ENCODE measurements at places on chromosomes 2 and 18.

DNA sequence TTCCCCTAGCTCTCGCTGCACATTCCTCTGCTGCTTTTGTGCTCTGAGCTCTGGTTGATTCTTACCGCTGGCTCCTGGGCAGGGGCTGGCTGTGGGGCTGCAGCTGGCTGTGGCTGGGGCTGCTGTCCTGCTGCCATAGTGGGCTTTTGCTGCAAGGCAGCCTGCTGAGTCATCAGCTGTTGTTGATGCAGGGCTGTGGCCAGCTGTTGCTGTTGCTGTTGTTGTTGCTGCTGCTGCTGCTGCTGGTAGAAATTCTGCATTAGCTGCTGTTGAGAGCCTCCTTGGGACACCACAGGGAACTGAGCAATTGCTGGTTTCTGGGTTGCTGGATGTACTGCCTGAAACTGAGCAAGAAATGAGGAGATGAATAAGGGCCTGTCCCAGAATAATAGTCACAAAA lies 77.2 kb upstream of the NFU1 start:
- DNase-seq, result no peak

DNA sequence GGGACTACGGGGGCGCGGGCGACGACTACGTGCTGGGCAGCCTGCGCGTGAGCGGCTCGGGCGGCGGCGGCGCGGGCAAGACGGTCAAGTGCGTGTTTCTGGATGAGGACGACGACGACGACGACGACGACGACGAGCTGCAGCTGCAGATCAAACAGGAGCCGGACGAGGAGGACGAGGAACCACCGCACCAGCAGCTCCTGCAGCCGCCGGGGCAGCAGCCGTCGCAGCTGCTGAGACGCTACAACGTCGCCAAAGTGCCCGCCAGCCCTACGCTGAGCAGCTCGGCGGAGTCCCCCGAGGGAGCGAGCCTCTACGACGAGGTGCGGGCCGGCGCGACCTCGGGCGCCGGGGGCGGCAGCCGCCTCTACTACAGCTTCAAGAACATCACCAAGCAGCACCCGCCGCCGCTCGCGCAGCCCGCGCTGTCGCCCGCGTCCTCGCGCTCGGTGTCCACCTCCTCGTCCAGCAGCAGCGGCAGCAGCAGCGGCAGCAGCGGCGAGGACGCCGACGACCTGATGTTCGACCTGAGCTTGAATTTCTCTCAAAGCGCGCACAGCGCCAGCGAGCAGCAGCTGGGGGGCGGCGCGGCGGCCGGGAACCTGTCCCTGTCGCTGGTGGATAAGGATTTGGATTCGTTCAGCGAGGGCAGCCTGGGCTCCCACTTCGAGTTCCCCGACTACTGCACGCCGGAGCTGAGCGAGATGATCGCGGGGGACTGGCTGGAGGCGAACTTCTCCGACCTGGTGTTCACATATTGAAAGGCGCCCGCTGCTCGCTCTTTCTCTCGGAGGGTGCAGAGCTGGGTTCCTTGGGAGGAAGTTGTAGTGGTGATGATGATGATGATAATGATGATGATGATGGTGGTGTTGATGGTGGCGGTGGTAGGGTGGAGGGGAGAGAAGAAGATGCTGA lies 1.4 kb downstream of the SOX11 start:
- peak; percentile 75 for DNase-seq

DNA sequence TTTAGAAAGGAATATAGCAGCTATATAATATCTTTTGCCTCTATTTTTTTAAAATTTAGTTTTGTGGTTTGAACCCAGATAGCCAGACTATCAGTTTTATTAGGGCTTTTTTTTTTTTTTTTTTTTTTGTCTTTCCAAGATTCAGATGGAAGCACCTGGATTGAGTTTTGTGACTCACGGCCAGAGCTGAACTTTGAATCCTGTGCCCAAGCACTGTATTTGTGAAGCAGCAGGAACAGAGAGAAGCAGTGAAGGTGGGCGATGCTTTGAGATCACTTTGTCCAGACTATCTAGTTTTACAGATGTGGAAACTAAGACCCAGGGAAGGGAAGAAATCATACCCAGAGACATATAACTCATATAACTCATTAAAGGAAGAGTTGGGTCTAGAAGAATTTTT lies 33.9 kb downstream of the RPL37A start:
- DNase-seq, result no peak

GRCh38 chr2:128578406-128579390 lies 260.0 kb upstream of the HS6ST1 start:
- no peak for DNase-seq

- no peak for DNase-seq
These were observed 23.1 kb downstream of the PRPF40A start for GRCh38 chr2:152694161-152694661.

- DNase-seq, result no peak
These were observed 1459.8 kb upstream of the ACVR2A start for GRCh38 chr2:146385031-146385430.

- no peak for DNase-seq
These were observed 24.7 kb upstream of the NAGK start for GRCh38 chr2:71043531-71044407.

DNA sequence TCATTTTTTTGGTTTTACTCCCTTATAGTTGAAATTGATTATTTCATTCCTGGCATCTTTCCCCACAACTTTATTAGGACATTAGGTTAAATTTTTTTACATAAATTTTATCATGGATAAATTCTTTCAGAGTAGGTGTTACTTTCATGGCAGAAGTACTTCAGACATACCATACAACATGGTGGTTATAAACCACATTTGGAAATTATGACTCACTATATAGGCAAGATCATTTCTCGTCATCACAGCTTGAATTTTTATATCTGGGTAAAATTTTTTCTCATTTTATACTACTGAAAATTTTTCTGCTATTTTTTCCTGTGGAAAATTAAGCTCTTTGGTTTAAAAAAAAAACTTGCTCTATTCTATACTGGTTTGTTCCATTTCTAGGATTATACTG lies 111.9 kb upstream of the COL5A2 start:
- DNase-seq, result no peak

- DNase-seq, result no peak
These were observed 110.6 kb downstream of the UPP2 start for GRCh38 chr2:158212301-158212700.

GRCh38 chr2:74741629-74742028 lies 87.6 kb downstream of the SEMA4F start:
- no peak for DNase-seq

DNA sequence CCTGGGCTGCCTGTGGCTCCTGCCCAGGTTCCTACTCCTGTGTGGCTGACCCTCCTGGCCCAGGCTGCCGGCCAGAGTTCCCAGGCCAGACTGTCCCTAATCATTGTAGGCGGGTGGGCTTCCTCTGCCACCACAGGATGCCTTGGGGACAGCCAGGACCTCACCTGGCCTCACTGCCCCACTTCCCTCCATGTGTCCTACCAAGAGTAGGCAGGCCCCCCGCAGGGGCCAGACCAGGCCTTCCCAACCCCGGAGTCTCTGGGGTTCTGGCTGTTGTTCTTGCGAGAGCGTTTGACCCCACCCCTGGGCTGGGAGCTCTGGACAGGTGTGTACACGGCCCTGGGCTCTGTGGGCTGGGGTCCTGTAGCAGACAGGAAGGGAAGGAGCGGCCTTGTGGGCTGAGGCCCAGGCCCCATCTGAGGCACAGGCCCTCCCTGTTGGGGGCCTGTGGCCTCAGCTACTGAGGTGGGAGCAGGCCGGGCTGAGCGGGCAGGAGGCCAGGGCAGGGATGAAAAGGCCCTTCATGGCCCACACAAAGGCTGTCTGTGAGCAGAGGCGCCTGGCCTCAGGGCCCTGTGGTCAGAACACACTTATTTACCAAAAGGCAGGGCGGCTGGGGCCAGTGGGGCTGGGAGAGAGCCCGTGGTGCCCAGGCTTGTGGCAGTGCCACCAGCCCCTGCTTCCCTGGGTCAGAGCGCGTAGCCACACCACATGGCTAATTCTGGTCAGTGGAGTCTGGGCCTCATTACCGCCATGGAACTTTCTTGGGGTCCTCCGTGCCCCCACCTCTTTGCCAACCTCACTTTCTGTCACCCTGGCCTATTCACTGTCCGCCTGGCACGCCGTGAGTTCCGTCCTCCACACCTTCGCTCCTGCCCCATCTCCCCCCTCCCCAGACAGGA lies 2.0 kb downstream of the SNORC start:
- no peak for DNase-seq

DNA sequence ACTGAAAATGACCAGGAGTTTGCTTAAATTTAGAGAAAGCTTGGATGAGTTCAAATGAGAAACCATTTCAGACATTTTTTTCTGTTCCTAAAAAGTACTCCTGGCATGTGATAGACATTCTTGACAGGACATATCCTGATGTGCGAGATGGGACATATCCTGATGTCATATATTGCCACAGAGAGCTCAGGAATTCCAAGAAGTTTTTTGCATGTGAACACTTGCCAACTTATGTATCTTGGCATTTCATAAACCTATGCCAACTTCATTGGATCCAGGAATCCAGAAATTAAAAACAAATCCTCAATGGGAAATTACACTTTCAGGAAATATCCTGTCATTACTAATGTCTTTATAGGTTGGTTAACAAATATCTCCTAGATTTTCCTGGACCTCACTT lies 2.9 kb upstream of the SERPINB3 start:
- DNase-seq, result no peak

GRCh38 chr2:239607517-239608191 lies 206.8 kb upstream of the HDAC4 start:
- DNase-seq, result no peak

GRCh38 chr2:110713513-110714362 lies 18.6 kb upstream of the ACOXL start:
- DNase-seq, result no peak

DNA sequence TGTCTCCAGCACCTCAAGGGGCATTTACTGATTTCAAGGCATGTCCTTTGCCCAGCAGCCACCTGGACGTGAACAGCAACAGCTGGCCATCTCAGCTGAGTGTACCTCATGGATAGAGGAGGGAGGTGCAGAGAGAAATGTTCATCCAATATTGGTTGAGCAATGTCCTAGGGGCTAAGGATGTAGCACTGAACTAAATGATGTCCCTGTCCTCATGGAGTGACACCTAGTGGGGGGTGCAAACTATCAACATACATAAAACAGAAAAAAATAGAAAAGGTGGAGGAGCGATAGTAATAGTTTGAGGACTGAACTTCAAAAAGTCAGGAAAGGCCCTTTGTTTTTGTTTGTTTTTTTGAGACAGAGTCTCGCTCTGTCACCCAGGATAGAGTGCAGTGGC lies 4.8 kb upstream of the UGGT1 start:
- no peak for DNase-seq

GRCh38 chr2:51003345-51004192 lies 28.4 kb downstream of the NRXN1 start:
- no peak for DNase-seq

DNA sequence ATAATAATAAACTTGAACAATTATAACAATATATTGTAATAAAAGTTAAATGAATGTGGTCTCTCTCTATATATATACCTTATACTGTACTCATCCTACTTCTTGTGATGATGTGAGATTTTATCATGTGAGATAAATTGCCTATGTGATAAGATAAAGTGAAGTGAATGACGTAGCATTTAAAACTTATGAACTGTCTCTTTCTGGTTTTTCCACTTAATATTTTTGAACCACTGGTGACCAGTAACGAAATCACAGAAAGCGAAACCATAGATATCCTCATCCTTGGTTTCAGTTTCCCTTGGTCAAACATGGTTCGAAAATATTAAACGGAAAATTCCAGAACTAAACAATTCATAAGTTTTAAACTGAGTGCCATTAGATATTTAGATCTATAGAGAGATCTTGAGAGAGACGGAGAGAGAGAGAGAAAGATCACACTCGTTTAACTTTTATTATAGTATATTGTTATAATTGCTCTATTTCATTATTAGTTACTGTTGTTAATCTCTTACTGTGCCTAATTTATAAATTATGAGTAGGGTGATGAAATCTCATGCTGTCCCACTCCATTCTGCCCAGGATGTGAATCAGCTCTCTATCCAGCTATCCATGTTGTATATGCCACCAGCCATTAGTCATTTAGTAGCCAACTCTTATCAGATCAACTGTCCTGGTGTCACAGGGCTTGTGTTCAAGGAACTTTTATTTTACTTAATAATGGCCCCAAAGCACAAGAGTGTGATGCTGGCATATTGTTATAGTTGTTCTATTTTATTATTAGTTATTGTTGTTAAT lies 156.8 kb downstream of the THADA start:
- no peak for DNase-seq

DNA sequence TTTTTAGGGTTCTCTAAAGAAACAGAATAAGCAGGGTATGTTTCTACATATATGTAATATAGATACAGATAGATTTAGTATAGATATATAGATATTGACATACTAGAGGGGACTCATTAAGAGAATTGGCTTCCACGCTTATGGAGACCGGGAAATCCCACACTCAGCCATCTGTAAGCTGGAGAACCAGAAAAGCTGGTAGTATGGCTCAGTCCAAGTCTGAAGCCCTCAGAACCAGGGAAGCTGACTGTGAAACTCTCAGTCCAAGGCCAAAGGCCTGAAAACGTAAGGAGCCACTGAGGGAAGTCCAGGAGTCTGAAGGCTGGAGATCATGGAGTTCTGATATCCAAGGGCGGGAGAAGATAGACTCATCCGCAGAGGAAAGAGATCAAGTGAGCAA lies 441.3 kb upstream of the CDH20 start:
- no peak for DNase-seq

DNA sequence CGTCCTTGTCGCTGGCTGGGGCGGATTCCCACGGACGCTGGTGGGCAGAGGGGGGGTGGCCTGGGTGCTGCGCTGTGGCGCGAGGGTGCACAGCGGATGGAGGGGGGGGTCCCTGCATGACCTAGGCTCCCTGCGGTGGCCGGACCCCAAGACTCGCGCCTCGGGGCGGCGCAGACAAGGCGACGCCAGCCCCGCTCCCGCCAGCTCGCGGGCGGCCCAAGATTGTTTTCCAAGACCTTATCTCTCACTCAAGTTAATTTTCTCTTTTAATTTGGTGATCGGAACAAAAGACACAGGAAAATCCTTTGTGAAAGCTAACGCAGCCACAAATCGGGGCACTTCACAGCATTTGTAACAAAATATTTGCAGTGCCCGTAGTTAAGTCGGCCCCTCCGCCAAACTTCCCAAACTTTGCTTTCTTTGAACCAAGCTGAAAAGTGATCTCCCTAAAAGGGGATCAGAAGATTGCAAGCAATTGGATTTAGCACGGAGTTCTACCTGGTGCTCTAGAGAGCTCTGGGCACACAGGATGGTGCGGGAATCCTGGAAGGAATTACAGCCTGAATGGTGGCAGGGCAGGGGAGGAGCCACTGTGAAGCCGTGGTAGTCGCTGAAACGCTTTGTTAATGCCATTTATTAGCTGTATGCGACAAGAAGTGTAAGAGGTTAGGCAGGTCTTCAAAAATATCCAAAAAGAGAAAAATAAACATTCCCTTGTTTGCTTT lies 4.8 kb upstream of the ID2 start:
- peak; percentile 73 for DNase-seq

DNA sequence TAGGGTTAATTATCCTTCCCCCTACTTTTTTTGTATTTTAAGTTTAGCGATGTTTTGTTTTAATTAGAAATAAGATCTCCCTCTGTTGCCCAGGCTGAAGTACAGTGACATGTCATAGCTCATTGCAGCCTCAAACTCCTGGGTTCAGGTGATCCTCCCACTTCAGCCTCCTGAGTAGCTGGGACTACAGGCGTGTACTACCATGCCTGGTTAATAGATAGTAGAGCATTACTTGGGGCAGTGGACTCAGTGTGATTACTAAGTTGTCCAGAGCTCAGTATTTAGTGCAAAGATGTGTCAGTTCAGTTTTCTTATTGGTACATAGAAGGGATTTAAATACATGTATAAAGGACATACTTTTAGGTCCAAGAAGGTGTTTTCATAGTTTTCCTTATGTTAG lies 9.5 kb upstream of the ADGRF3 start:
- no peak for DNase-seq
